ENCODE measurements at places on chromosomes 4 and X.

- DNase-seq: no peak
Observed at GRCh38 chr4:185508181-185508580, 27.1 kb downstream of the PDLIM3 start.

DNA sequence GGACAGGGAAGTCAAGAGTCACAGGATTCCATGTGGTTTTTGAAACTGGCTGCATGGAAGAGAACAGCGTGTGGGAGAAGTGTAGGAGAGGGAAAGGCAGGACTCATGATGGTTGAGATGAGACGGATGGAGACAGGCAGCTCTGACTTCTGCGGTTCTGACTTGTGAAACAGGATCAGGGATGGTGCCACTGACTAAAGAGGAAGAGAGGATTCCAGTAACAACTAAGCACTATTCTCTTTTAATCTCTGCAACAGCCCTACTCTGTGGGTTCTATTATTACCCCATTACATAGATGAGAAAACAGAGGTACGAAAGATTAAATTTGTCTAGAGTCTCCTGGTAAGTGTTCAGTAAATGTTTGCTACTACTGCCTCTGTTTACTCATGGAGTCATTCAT is 156.3 kb downstream of the CBR4 start:
- no peak for DNase-seq

GRCh38 chr4:185651137-185651677 is 115.9 kb upstream of the PDLIM3 start:
- DNase-seq: no peak

DNA sequence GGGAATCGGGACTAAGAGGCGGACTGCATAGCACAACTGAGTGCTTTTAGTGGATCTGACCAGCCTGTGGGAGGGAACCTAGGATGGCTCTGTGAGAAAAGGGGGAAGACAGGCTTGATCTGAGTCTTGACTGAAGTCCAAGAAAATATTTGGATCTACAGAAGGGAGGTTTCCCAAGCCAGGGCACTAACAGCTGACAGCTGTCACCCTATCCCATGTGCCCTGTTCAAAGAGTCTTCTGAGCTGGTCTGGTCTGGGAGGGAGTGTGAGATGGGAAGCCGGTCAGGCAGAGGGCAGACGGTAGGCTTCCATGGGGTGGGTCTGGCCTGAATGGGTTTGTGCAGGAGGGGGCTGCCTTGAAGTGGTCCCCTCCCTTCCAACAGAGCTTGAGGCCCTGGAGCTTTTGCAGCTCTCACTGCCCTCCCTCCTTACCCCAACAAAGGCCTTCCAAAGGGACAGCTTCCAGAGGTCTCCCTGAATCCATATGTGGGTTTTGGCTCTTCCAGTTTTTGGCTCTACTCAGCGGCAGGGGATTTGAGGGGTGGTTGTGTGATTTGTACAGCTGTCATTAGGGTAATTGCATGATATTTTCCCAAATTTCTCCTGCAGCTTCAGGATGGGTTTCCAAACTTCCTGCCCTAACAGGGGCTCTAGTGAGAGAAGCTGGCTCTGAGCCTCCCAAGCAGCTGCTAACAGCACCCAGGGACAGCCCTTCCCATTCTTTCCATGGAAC is 643.7 kb downstream of the BCOR start:
- no peak for DNase-seq

DNA sequence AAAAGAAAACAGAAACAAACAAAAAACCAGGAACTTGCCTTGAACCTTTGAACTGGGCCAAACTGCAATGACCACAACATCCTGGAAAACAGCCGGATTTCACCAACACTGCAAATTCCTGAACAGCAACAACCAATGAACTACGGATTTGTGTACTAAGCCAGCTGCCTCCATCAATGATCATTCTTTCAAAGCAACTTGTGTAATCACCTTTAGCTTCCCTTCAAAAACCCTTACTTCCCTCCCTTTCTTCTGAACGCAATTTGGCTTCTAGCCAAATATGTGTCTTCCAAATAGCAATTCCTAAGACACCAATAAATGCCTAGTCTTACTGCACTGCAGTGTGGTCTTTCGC is 98.5 kb upstream of the FAM47C start:
- no peak for DNase-seq

- DNase-seq: no peak
Observed at GRCh38 chrX:9133426-9133825, 99.5 kb upstream of the FAM9B start.

- no peak for DNase-seq
Observed at GRCh38 chrX:10041383-10041782, 74.2 kb downstream of the CLDN34 start.

DNA sequence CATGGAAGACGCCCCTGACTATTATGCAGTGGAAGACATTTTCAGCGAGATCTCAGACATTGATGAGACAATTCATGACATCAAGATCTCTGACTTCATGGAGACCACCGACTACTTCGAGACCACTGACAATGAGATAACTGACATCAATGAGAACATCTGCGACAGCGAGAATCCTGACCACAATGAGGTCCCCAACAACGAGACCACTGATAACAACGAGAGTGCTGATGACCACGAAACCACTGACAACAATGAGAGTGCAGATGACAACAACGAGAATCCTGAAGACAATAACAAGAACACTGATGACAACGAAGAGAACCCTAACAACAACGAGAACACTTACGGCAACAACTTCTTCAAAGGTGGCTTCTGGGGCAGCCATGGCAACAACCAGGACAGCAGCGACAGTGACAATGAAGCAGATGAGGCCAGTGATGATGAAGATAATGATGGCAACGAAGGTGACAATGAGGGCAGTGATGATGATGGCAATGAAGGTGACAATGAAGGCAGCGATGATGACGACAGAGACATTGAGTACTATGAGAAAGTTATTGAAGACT is 3.6 kb downstream of the TSPYL2 start:
- no peak for DNase-seq
